ENCODE measurements at places on chromosomes 5 and 9. TPM values are rescaled to one million over a fixed set of nuclear protein-coding genes. Genes with fewer than 3 reads are reported as not detected.

The ACTBL2 gene
- not detected for total RNA-seq

The NXNL2 gene
- 1.4 TPM for total RNA-seq

The IFNA21 gene
- total RNA-seq, result not detected

The STC2 gene
- total RNA-seq, result 32.2 TPM

- H3K36me3 ChIP-seq, result no peaks in the 10 kb centered on the region
- DNase-seq, result no peak
Measured at GRCh38 chr5:56825222-56825824, 10.0 kb downstream of the MAP3K1 start.

DNA sequence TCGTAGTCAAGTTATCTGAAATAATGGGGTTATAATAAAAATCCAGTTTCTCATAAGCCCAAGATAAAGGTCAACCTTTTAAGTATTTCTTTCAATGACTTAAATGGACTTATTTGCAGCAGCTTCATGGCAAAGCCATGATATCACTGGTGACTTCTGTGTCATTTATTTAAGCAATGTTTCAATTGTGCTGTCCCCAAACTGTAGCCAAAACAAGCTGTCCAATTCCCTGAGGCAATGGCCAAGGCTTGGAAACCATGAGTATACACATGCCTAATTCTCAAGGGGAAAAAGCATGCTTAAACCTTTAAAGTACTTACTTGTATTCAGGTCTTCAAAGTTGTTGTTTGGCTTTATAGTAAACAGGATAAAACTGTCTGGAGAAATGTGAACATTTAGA is 376.4 kb upstream of the TNC start:
- DNase-seq, result no peak
- H3K27ac ChIP-seq, result no peak overlapping the region
- no peaks in the 10 kb centered on the region for H3K4me1 ChIP-seq
- no peaks in the 10 kb centered on the region for H3K27me3 ChIP-seq

DNA sequence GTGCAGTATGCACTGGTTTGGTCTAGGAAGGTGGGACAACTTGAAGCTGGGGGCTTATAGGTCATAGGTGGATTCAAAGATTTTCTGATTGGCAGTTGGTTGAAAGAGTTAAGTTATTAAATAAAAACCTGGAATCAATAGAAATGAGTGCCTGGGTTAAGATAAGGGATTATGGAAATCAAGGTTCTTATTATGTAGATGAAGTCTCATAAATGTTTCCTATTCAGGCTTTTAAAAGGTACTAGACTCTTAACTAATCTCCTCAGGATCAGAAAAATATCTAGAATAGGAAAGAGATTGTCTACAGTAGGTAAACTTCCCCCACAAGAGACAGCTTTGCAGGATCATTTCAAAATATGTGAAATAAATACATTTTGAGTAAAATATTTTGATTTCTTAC is 163.3 kb upstream of the FBN2 start:
- no peaks in the 10 kb centered on the region for H3K27me3 ChIP-seq
- no peak overlapping the region for H3K4me3 ChIP-seq
- H3K27ac ChIP-seq, result no peak overlapping the region
- no peak for DNase-seq

DNA sequence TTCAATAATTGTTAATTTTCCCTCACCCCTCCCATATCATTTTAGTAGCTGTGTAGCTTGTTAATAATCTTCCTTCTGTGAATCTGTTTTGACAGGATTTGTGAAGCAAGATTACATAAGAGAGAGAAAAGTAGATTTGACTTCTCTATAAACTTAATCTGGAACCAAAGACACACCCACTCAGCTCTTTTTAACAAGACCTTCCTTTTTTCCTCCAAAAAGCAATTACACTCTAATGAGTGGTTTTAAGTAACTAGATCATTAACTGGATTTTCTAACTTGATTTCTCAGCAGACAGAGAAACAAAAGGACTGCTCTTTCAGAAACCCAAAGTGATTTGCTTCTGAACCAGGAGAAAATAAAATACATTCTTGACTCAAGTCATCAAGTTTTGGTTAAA is 21.9 kb downstream of the RFK start:
- H3K4me3 ChIP-seq, result no peak overlapping the region
- no peak overlapping the region for H3K27ac ChIP-seq
- no peaks in the 10 kb centered on the region for H3K27me3 ChIP-seq
- H3K36me3 ChIP-seq, result no peaks in the 10 kb centered on the region
- H3K4me1 ChIP-seq, result no peaks in the 10 kb centered on the region

- H3K27ac ChIP-seq, result no peak overlapping the region
- H3K27me3 ChIP-seq, result peaks cover 4% of the 10 kb centered on the region
- H3K4me1 ChIP-seq, result peaks cover 6% of the 10 kb centered on the region
- H3K36me3 ChIP-seq, result no peaks in the 10 kb centered on the region
Measured at GRCh38 chr5:133868946-133869518, 99.4 kb downstream of the C5orf15 start.

GRCh38 chr9:135156525-135157510 is 69.3 kb downstream of the OLFM1 start:
- H3K4me3 ChIP-seq, result no peak overlapping the region
- H3K36me3 ChIP-seq, result no peaks in the 10 kb centered on the region
- DNase-seq, result no peak
- H3K27me3 ChIP-seq, result peaks cover 3% of the 10 kb centered on the region
- H3K4me1 ChIP-seq, result no peaks in the 10 kb centered on the region

GRCh38 chr5:143201589-143201988 is 201.9 kb downstream of the NR3C1 start:
- no peaks in the 10 kb centered on the region for H3K36me3 ChIP-seq
- no peak for DNase-seq
- peaks cover 3% of the 10 kb centered on the region for H3K4me1 ChIP-seq
- no peaks in the 10 kb centered on the region for H3K27me3 ChIP-seq
- H3K27ac ChIP-seq, result no peak overlapping the region
- H3K4me3 ChIP-seq, result no peak overlapping the region

GRCh38 chr9:69923972-69924371 is 103.4 kb downstream of the CFAP95 start:
- no peaks in the 10 kb centered on the region for H3K36me3 ChIP-seq
- DNase-seq, result no peak
- no peak overlapping the region for H3K4me3 ChIP-seq
- H3K27me3 ChIP-seq, result no peaks in the 10 kb centered on the region
- no peak overlapping the region for H3K27ac ChIP-seq

DNA sequence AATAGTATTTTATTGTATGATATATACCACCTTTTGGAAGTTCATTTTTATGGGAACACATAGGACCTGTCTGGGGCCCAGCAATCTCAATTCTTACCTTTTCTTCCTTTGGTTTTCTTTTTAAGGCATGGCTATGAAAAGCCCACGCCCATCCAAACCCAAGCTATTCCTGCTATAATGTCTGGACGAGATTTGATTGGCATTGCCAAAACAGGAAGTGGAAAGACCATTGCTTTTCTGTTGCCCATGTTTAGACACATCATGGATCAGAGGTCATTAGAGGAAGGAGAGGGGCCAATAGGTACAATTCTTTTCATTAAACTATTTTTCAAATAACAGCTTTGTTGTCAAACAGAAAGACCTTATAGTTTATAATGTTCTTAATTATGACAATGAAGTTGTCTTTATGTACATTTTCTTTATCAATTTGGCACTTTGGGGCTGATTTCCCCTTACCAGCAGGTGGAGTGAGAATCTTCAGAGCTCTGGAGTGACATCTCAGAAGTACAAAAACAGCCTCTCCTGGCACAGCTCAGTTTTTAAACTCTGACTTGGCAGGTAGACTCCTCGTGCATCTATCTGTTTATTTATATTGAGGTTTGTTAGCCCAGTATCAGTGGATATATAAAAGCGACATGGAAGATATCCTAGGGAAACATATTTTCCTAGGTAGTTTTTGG is 25.8 kb downstream of the DDX46 start:
- no peaks in the 10 kb centered on the region for H3K27me3 ChIP-seq
- peaks cover 39% of the 10 kb centered on the region for H3K36me3 ChIP-seq
- H3K4me3 ChIP-seq, result no peak overlapping the region
- no peak overlapping the region for H3K27ac ChIP-seq
